ENCODE measurements at places on chromosomes 13 and 19.

DNA sequence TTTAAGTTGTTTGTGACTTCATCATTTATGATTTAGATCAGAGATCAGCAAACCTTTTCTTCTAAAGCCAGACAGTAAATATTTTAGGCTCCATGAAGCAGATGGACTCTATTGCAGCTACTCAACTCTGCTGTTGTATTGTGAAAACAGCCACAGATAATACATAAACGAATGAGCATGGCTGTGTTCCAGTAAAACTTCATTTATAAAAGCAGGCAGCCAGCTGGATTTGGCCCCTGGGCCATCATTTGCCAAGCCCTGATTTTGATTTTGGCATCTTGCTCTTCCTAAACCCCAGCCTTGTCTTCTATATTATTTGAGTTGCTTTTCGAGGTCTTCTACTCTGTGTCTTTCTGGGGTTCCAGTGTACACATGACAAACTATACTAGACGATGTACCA, 41.3 kb downstream of the RNASEH2B start:
- DNase-seq = no peak

DNA sequence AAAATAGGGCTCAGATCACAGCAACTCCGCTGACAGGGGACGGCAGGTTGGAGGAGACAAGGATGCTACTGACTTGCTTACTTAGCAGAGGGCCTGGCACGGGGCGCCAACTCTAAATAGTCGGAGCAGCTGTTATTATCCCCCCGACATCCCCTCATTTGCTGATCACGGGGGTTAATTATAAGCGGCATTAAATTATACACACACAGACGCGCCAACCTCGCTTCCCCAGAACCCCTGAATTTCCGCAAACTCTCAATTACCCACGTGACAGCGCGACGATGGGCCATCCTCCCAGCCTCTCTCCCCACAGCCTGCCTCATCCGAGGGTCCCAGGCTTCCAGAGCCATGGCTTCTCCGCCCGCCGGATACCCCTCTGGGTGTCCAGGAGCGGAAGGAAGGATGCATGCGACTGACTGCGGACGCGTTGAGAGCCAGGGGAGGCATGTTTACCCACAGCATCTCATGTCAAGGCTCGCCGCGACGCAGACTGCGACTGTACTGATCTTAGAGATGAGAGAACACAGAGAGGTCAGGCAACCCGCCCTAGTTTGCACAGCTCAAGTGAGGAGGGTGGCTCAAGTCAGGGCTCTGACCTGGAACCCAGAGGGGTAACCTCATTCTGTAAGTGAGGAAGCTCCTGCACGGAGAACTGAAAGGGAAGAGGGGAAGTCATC, 5.7 kb downstream of the PTPRS start:
- no peak for DNase-seq

DNA sequence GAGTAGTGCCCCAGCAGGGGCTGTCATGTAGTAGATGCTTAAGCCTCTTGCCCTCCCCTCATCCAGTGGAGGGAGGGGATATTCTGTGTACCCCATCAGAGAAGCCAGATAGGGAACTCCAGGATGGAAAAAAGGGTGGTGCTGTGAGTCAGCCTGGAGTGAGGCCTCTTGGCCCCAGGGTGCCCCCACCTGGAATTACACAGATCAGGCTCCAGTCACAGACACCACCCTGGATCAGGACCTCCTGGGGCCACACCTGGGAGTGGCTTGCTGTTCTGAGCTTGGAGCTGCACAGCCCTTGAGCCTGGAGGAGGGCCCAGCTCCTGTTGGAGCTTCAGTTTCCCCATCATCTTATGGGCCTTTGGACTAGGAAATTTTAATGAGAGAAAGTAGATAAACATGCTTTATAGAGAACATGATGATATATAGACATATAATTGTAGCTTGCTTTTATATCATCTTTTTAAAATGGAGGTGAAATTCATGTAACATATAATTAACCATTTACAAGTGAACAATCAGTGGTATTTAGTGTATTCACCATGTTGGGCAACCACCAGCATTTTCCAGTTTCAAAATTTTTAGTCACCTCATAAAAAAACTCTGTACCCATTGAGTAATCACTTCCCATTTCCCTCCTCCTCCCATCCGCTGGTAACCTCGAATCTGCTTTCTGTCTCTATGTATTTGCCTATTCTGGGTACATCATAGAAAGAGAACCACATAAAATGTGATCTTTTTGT, 24.6 kb downstream of the CYP4F22 start:
- DNase-seq = no peak

GRCh38 chr19:18232540-18233223, 6.4 kb upstream of the PDE4C start:
- no peak for DNase-seq

DNA sequence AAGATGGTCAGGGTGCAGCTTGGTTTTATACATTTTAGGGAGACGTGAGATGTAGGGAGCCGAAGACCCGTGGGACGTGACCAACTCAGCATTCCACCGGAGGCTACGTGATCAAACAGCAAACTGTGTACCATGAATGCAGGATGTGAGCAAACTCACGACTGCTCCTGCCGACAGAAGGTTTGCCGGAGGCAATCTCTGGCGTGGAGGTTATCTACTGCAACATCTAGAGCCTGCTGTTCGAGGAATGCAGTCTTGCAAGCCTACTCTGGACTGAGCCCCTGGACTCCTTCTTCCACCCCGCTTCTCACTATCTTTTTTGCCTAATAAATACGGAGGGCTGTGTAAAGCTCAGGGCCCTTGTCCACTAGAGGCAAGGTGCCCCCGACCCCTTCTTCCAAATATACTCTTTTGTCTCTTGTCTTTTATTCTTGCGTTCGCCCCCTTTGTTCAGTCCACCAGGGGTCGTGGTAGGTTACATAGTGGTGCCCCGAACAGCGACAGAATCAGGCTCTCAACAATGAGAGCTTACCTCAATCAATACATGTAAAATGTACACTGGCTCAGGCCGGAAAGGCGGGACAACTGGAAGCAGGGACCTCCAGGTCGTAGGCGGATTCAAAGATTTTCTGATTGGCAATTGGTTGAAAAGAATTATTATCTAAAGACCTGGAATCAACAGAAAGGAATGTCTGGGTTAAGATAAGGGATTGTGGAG, 8.9 kb upstream of the OR1I1 start:
- no peak for DNase-seq

DNA sequence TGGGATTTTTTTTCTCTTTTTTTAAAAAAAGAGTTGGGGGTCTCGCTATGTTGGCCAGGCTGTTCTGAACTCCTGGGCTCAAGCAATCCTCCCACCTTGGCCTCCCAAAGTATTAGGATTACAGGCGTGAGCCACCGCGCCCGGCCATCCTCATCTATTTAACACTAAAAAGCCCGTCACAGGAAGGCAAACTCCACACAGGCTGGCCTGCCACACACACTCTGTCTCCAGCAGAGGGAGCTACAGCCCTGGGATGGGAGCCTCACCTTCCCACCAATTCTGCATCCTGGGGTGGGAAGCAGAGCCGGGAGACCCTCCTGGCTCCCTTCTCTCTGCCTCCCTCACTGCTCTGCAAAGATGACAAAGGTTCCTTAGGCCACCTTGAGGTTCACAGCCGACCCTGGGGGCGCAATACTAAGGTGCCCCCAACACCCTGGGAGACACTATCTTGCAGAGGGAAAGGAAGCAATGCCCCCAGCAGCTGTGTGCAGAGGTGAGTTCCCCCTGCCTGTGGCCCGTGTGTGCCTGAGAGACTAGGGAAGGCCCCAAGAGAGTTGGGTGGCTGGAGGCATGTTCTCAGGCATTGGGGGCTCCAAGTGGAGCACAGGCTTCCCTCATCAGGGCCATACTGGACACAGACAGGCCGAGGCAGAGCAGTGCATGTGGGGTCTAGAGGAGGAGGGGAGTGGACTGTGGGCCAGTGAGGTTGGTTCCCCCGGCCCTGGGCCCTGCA, 27.4 kb upstream of the TIMM44 start:
- no peak for DNase-seq

DNA sequence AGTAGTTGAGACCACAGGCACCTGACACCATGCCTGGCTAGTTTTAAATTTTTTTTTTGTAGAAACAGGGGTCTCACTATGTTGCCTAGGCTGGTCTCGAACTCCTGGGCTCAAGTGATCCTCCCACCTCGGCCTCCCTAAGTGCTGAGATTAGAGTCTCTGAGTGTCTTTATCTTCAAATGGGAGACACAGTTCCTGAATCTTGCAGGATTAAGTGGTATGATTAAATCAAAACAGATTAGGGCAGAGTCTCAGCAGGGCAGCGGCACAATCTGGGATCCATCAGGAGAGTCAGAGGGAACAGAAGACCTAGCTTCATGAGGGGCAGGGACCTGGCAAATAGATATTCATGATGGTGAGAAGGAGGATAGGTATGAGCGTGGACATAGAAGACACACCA, 953 bp downstream of the RLN3 start:
- no peak for DNase-seq

DNA sequence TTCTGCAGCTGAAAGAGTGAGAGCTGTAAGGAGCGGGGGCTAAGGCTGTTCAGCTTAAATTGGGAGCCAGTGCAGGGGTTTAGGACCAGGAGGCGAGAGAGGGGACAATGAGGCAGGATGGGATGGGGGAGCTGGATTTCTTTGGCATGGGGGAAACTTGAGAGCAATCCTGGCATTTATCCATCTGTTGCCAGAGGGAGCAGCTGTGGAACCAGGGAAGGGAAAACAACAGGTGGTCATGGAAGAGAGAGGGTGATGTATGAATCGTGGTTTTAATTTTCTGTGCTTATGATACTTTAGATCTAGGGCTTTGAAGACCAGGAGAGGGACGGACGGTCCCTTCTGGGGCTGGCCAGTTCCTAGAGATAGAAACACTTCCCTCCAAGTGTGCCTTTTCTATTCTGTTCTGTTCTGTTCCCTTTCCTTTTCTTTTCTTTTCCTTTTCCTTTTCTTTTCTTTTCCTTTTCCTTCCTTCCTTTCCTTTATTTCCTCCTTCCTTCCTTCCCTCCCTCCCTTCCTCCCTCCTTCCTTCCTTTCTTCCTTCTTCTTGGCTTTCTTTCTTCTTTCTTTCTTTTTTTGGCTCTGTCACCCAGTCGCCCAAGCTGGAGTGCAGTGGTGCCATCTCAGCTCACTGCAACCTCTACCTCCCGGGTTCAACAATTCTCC, 16.0 kb upstream of the CCL25 start:
- no peak for DNase-seq

- DNase-seq = no peak
Measured at GRCh38 chr13:109403012-109403421, 383.4 kb downstream of the IRS2 start.

DNA sequence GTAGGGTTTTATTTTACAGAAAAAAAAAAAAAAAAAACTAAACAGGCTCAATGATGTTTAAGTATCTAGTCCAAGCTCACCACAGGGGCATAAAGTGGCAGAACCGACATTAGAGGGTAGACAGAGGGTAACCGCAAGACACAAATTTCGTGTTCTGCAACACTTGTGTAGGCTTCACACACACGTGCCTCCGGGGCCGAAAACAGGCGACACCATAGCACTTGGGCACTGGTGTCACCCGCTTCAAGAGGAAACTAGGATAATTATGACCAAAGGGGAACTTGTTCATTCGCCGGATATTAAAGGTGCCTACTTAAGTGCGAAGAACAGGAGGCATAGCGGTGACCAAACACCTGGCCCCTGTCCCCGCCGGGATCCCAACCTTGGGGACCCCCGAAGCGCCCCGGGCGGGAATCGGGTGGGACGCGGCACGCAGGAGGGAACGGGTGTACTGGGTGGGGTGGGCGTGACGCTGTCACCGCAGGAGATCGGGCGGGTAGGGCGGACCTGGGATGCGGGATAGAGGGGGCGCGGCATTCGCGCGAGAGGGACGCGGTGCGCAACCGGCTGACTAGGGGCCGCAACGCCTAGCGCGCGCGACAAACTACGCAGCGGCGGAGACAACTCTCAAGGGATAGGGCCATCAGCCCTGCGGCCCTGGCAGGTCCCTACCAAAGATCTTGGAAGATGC, 558 bp downstream of the MZT1 start:
- DNase-seq = no peak

DNA sequence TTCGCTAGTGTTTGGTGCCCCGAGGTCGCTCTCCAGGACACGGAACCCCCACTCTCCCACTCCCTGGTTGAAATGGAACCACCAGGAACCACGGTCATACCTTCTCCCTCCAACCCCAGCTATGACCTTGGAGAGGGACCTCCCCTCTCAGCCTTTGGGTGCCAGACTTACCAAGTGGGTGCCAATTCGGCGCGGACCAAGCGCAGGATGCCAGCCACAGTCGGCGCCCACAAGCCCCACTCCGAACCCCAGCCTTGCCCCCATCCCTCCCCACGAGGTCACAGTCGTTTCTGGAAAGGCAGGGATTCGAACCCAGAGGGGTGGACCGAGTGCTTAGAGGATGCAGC, 910 bp downstream of the PDE4C start:
- no peak for DNase-seq

All from AG09319 (cell line).